ENCODE measurements at places on chromosomes 4 and X.

GRCh38 chr4:152808670-152809069 lies 28.9 kb downstream of the ARFIP1 start:
- DNase-seq: no peak

DNA sequence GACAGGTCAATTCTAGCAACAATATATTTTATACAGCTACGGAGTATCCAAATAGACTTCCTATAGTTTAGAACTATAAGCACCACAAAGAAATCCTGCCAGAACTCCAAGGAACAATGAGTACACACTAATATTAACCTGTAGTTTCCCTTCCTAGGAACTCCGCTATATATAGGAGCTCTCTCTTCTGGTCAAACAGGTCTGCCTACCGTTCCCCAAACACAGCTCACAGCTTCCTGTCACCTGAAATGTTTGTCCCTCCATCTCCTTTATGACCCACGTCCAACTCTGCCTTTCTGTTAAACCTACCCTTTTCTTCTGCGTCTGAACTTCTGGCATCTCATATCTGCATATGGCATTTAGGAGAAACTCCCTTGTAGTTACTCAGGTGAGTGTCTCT lies 10.5 kb upstream of the GJB1 start:
- no peak for DNase-seq

DNA sequence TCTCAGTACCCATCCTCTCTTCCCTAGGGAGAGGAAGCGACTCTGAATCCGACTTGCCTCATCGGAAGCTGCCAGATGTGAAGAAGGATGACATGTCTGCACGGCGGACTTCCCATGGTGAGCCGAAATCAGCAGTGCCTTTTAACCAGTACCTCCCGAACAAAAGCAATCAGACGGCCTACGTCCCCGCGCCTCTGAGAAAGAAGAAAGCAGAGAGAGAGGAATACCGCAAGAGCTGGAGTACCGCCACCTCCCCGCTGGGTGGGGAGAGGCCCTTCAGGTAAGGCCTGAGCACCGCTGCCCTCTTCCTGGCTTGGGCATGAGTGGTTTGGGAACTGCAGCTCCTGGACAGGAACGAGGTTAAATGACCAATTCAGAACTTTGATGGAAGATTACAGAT lies 81.2 kb downstream of the LIMCH1 start:
- DNase-seq: no peak

DNA sequence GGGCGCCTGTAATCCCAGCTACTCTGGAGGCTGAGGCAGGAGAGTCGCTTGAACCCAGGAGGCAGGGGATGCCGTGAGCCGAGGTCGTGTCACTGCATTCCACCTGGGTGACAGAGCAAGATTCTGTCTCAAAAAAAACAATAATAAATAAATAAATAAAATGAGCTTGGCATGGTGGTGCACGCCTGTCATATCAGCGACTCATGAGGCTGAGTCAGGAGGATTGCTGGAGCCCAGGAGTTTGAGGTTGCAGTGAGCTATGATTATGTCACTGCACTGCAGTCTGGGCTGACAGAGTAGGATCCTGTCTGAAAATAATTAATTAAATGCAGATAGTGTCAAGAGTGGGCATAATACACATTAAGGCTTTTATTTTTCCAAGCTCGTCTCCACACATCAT lies 77.5 kb downstream of the DHRSX start:
- DNase-seq: no peak

DNA sequence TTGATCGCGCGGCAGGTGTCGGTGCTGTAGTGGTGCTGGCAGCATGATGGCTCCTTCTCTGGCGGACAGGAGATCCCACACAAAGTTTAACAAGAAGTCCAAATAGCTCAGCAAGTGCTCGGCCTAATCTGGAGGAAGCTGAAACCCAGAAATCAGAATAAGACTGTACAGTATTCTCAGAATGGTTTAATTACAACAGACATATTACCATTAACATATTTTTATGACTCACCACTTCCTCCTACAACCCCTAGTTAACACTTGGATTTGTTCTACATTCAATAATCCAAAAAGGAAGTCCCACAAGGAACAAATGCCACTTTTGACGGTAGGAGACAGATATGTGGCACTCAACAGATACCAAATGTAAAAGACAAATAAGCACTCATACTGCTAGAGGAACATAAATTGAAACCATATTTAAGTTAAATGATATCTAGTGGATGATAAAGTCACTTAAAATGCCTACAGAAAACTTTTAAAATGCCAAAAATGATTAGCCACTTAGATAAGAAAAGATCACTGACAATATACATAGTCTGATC lies 91.2 kb downstream of the HUWE1 start:
- DNase-seq: no peak

DNA sequence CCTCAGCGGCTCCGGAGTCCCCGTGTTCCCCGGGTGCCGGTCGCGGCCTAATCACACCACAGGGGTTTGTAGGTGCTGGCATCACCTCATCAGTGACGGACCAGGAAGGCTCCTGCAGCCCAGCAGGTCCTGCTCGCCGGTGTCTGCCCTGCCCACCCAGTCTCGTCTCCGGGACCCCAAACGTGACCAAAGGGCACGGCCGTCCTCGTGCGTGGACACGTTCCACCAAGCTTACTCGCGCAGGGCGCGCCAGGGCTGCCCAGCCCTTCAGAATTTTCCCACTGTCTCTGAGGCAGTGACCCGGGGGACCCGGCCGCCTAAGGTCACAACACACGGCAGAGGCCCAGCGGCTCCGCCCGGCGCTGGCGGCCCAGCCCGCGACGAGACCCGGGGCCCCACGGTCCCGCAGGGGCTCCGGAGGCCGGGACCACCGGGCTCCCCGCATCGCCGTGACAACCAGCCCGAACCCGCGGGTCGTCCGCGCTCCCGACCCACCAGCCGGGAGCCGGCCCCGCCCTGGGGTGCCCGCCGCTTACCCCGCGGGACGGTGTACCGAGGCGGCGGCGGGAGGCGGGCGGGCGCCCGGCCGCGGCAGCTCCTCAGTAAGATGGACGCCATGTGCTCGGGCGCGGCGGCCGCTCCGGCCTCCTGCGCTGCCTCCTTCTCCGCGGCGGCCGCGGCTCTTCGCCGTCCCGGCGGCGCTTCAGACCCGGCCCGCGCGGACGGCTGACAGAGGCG lies 454 bp downstream of the LETM1 start:
- no peak for DNase-seq

GRCh38 chrX:13763489-13763888 lies 28.9 kb downstream of the OFD1 start:
- no peak for DNase-seq

GRCh38 chr4:2296631-2297601 lies 35.0 kb upstream of the MXD4 start:
- no peak for DNase-seq

- no peak for DNase-seq
These were observed 16.0 kb upstream of the RAP1GDS1 start for GRCh38 chr4:98245226-98245625.

GRCh38 chrX:97490656-97491055 lies 606.9 kb downstream of the RPA4 start:
- DNase-seq: no peak

DNA sequence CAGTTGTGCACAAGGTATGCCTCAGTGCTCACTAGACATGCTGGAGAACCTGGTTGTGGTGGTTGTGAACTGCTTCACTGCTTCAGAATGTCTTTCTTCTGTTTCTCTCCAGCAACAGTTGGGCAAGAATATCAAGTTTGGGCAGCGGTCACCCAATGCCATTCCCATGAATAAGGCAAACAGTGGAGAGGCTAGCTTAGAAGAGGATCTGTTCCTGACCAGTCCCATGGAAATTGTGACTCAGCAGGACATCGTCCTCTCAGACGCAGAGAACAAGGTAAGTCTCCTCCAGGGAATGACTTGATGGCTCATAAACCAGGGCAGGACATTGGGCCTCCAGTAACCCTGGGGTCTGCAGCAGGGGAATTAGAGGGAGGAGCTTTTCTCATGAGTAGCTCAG lies 79.9 kb downstream of the AASDH start:
- no peak for DNase-seq

DNA sequence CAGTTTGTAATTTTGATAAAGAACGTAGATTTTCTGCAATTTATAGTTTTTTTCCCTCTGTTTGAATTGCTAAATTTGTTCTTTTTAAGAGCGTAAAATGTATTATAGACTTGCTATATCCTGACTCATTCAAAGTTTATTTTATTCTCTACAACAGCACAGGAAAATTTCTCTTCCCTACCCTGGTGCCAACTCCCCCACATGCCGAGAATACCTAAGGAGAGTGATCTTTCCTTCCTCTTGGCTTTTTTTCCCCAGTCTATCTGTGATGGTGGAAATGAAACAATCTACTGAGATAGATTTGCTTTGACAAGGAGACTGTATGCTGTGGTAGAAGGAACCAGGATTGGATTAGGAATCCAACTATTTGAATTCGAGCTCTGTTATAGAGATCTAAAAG lies 271.6 kb downstream of the TLL1 start:
- DNase-seq: no peak

DNA sequence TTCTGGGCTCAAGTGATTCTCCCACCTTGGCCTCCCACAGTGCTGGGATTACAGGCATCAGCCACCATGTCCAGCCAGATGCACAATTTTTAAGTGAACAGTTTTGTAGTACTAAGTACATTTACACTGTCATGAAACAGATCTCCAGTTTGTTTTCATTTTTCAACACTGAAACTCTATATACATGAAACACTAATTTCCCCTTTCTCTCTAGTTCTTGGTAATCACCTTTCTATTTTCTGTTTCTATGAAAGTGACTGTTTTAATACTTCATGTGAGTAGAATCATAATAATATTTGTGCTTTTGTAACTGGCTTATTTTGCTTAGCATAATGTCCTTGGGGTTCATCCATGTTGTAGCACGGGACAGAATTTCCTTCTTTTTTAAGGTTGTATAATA lies 237.4 kb downstream of the CAMK2D start:
- no peak for DNase-seq

DNA sequence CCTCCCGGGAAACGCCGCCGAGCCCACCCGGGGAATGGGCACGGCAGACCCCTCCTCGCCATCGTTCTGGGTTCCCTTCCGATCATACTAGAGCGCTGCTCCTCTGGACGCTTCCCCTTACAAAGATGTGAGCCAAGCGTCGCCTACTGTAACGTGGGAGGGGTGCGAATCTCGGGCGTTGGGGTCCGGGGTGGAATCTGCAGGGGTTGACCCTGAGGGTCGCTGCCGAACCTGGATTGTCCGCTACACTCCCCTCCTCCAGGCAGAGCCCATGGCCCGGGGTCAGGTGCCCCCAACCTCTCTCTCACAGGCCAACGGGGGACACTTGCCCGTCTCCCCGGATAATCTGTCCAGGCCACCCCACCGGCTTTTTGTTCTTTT lies 13.8 kb downstream of the BCOR start:
- no peak for DNase-seq

GRCh38 chr4:52684896-52685295 lies 25.8 kb upstream of the USP46 start:
- DNase-seq: no peak

DNA sequence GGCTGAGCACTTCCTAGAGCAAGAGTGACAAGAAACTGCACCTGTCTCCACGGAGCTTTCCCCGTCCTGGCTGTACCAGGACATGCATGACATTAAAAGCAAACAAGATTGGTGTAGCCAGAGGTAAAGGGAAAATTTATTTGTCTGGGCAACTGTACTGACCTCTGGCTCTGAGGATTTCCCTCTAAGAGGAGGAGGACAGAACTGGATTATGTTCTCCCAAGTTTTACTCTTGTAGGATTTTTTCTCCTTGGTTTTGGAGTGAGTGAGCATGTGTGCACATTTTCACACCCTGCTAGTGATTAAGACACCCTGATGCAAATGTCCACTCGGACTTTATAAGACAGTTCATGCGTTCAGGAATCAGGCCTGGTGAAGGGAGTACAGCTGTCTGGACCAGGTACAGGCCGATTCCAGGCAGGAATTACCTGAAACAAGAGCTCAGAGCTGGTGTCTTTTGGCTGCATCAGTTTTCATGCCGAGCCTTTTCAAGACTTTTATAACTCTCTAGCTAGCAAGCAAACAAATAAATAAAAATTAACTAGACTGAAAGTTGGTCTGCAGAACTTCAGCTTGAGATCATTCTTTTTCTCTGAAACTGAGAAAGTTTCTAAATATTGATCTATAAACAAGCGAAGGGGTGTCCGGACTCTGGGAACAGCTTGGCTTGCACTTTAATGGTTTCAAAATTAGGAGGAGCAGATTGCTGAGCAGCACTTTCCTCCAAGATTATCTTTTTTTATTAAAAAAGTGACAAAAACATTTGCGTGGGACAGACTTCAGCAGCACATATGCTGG lies 51.3 kb upstream of the SPRY1 start:
- no peak for DNase-seq

Data from right renal cortex interstitium (tissue), 3 donors.